ENCODE measurements at places on chromosomes 1 and 21.

- DNase-seq: no peak
Measured at GRCh38 chr1:9601942-9602793, 13.5 kb downstream of the TMEM201 start.

DNA sequence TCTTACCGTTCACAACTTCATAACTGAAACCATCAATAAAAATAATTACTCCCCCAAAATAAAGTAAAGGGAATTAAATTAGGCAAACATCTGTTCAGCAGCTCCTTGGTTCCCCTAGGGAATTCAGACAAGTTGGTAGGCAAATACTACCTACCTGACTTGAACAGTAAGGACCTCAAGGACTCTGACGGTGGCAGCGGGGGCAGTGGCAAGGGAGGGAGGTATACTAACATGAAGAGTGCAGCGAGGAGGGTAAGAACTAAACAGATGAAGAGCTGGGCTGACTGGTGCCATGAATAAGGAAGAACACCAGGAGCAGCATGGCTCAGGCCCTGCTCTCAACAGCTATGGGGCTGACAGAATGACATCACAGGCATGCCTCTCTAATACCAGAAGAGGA is 33.1 kb downstream of the MTOR start:
- DNase-seq: no peak

DNA sequence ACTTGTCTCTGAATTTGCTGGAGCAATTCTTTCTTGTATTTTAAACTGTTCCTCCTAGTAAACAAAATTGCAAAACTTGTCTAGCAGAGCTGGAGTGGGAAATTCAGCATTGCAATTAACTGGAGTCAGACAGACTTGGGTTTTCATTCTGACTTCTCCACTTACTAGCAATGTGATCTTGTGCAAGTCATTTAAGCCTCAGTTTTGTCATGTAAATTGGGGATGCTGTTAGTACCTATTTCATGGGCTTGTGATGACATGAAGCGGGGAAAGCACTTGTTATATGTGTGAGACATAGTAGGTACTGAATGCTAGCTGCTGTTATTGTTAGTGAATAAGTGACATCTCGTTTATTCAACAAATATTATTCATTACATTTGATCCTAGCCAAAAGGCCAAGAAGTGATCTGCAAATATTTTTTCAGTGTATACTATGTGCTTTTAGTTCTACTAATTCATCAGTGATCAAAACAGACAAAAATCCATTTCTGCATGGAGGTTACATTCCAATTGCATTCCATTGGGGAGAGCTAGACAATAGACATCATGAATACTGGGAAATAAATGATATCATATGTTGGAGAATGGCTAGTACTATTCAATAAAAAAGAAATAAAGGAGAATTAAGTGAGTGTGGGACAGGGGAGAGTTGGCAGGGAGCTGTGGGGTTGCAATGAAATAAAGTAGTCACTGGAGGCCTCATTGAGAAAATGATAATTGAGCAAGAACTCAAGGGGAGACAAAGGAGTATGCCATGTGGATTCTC is 47.1 kb downstream of the CACHD1 start:
- DNase-seq: no peak

DNA sequence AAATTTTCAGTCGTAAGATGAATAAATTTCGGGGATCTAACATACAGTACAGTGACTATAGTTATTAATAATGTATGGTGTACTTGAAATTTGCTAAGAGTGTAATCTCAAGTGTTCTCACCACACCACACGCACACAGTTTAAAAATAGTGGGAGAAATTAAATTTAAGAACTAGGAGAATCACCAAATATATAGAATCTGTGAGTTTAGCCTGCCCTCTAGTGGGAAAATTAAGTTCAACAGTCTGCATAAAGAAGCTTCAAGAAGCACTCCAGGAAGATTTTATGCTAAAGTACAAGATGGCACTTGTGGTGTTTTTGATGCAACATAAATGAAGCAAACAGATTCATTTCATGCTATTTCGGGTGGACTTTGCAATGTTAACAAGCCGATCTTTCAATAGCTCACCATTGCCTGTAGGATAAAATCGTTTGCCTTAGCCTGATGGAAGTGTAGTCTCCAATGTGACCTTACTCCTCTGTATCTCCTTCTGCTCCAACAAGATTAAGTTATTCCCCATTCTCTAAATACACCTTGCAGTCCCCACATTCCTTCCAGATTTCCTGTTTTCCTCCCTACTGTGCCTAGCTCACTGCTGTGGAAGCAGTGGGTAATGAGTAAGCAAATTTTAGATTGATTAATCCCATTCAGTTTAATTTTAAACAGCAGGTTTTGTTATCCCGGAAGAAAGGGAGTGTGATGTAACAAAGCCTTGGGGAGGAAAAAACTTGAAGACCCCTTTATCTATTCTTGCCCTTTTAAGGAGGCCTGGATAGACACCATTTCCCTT is 8.7 kb upstream of the PIK3C2B start:
- DNase-seq: no peak

DNA sequence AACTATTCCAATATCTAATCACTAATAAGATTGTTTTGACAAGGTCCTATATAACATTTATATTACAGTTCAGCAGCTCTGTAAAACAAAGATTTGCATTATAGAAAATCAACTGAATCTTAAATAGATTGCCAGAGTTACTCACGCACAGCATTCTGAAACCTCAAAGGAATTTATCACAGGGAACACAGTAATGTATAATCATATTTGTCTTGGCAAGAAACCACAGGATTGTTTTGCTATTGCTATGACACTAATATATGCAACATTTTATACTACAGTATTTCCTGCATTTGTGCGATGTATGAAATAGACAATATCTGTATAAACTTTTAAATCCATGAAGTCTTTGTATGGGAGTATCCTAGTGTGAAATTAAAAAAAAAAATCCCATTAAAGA is 101.4 kb downstream of the PLPPR5 start:
- no peak for DNase-seq

DNA sequence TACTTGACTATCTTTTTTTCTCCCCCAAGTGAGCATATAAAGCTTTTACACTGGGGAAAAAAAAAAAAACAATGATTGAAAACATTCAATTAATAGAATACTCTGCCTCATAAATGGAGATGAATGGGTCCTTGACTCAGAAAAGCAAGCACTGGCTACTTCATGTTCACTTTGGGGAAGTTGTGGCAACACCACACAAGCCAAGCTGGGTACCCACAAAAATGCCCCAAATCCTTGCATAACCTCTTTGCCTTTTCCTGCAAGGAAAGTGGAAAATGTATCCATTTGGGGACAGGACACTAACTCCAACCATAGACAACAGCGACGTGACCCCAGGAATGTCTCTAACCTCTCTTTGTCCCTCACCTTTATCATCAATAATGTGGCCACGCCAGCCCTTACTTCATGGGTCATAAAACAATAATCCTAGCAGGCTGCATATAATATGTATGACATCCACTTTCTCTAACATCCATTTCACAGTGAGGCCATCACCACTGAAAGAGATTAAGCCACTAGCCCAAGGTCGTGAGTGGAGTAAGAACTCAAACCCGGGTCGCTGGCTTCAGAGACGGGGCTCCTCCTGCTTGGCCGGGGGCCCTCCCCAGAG is 2.3 kb downstream of the ECE1 start:
- DNase-seq: no peak

- no peak for DNase-seq
Measured at GRCh38 chr1:50369830-50370229, 53.4 kb downstream of the DMRTA2 start.

- DNase-seq: peak; percentile 47
Measured at GRCh38 chr1:116755066-116755465, 836 bp downstream of the CD2 start.

DNA sequence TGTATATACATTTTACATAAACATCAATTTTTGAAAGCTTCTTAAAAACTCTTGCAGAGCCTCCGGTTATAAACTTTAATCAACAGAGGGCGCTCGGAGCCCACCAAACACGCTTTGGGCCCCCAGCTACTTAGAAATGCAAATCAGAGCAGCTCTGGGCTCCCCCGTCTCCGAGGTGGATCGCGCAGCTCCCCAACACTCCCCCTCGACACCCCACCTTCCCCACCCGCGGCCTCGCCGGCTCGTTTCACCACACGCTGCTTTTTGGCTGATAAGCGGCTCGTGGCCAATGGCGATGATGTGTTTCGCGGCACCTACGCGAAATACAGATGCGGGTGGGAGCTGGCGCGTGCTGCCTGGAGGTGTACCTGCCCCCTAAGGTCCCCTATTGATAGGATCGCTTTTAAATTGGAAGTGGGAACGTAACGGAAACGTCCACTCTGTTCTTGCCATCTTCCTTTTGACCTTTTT is 1.7 kb upstream of the KIF26B start:
- peak; percentile 67 for DNase-seq
